Activated CD4-positive, alpha-beta memory T cell treated with anti-CD3 and anti-CD28 coated beads for 36 hours (primary cell): ENCODE measurements at places on chromosomes 3 and 15.

DNA sequence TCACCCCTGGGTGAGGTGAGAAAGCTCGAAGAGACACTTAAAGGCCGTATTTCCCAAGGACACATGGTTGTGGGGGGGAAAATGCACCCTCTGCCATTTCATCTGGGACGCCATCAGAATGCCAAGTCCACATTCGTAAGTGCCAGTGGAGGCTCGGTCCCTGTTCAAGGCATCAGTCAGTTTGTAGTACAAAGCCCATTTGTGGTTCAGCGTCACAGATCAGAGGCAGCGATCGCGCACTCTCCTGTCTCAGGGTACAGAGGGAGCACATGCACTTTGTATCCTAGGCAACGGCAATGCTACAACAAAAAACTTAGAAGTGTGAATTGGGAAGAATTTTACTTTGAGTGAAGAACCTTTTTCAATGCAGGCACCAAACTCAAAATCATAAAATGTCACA is 27.2 kb downstream of the SEMA6D start:
- no peak for DNase-seq

- no peak for DNase-seq
Observed at GRCh38 chr15:77633913-77634265, 1.2 kb upstream of the LINGO1 start.

DNA sequence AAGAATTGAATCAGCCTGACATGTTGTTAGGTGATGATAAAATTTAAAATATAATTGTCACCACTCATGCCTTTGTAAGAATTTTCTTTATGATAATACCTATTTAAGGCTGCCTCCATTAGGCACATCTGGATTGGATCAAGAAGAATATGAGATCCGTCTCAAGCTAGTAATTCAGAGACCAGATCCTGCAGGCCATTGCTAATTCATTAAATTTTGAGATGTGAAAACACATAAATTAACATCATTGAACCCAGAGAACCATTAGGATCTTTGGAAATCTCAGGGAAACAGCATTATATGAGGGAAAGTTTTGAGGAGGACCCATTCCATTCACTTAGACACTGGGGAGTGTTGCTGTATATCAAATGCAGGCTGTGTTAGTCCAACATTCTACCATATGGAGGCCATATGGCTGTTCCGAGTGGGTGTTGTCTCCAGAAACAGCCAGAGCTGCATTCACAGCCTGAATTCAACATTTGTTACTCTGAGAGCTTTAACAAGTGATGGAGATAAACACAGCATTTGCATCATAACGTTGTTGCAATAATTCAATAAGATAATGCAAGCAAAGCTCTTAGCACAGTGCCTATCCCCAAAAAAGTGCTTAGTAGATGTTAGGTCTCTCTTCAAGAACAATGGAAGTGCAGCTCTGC is 67.4 kb downstream of the DTWD1 start:
- no peak for DNase-seq

- DNase-seq, result peak; percentile 44
Observed at GRCh38 chr3:13427662-13428603, 7.8 kb upstream of the NUP210 start.

GRCh38 chr3:148146947-148147826 is 550.5 kb upstream of the AGTR1 start:
- DNase-seq, result no peak

DNA sequence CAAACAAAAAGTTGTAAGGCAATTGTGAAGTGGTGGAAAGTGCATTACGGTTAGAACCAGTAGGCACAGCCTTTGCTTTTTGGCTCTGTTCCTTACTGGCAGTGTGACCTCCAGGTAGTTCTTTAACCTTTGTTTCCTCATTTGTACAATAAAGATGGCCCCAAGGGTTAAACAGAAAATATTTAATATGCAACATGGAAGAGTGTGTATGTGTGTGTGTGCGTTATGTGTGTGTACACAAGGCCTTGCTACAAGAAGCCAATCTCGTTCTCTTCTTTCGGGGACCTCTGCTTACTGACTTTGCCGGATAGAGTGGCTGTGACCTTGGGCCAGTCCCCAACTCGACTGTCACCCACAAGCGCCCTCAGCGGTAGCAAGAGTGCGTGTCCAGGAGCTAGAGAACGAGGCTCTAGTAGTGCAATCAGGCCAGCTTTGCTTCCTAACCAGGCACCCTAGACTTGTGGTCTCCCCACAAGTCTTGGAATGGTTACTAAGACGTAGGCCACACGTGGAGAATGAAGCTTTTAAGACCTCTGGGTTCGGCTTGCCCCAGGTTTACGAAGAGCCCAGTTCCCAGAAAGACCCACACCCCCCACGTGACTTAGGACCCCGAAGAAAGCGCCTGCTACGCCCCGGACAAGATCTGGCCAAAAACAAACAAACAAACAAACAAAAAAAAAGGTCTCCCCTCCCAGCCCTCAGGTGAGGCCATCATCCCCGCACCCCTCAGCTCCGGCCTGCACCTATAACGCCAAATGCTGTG is 593 bp downstream of the CIAO2A start:
- DNase-seq, result peak; percentile 71

DNA sequence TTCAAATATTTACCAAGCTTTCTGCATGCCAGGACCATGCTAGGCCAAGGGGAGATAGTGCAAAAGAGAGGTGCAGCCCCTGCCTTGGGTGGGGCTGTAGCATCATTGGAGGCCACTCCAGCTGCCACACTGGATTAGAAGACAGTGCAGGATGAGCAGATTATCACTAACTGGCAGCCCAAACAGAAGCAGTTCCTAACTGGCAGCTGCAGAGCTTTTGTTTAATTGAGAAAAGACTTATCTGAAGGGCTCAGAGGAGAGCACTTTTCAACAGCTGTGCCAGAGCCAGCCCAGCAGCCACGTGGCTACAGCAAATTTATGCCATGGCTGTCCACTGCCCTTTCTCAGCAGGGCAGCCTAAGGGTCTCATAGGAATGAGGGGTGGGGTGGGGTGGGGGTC is 13.5 kb upstream of the ACSBG1 start:
- DNase-seq, result no peak

DNA sequence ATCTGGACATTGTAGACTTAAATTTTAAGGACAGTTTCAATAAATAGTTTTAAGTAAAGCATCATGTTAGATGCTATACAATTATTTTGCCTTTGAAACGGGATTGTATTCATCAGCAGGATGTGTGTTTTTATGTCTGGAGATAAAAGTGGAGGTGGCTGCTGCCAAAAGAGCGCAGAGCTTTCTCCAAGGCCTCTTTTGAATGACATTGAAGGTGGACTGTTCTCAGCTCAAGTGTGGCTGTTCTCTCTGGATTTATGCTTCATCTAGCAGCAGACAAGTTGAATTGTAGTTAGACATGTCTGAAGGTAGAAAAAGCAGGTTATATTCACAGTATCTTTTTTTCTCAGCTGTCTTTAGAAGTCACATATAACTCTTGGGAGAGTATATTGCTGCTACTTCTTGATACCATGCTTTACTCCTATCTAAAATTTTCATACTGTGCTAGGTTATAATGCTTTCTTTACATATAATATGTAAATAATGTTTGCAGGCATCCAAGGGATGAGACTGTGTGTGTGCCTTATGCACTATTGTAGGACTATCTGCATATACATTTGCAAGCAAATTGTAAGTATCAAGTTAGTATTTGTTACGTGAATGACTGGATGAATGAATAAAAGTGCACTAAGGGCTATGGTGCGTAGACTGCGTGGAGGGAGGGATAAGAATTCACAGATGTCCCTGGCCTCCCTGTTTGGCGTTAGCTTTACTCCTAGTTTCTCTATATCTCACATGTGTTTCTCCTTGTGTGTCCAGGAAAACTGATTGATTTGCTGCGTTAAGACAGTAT is 340.1 kb downstream of the NAALADL2 start:
- DNase-seq, result no peak

- no peak for DNase-seq
Observed at GRCh38 chr3:109154979-109155378, 18.5 kb downstream of the C3orf85 start.

- no peak for DNase-seq
Observed at GRCh38 chr3:142218703-142219102, 6.7 kb downstream of the GK5 start.

DNA sequence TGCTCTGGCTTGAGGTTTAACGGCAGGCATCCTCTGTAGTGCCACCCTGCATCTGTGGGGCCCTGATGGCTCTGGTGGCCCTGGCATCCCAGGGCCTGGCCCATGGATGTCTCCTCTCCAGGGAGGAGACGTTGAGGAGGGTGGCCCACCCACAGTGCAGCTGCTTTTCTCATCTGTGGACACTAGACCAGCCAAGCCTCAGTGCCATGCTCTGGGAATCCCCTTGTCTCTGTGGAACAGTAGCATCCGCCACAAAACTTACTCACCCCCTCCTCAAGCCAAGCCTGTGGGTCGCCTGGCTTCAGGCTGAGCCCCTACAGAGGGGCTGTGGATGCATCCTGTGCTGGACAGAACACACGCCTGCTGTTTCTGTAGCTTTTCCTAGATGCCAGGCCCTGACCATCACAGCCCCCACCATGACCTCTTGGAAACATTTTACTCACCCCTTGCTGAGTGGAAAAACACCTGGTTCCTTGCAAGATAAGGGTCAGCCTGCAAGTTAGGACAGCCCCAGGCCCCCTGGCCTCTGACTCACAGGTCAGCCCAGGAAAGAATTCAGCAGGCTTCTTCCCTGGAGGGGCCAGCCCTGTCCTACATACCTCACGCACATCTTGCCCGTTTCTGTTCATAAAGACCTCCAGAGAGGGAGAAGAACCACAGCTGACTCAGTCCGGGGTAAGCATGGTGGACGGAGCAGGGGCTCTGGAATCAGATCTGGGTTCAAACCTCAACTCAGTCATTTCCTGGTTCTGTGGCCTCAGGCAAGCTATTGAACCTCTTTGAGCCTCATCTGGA is 19.0 kb downstream of the PAK6 start:
- no peak for DNase-seq

- DNase-seq, result no peak
Observed at GRCh38 chr3:122230174-122230573, 46.7 kb downstream of the CASR start.

GRCh38 chr3:101828691-101829436 is 20.4 kb upstream of the NFKBIZ start:
- DNase-seq, result peak; percentile 83

DNA sequence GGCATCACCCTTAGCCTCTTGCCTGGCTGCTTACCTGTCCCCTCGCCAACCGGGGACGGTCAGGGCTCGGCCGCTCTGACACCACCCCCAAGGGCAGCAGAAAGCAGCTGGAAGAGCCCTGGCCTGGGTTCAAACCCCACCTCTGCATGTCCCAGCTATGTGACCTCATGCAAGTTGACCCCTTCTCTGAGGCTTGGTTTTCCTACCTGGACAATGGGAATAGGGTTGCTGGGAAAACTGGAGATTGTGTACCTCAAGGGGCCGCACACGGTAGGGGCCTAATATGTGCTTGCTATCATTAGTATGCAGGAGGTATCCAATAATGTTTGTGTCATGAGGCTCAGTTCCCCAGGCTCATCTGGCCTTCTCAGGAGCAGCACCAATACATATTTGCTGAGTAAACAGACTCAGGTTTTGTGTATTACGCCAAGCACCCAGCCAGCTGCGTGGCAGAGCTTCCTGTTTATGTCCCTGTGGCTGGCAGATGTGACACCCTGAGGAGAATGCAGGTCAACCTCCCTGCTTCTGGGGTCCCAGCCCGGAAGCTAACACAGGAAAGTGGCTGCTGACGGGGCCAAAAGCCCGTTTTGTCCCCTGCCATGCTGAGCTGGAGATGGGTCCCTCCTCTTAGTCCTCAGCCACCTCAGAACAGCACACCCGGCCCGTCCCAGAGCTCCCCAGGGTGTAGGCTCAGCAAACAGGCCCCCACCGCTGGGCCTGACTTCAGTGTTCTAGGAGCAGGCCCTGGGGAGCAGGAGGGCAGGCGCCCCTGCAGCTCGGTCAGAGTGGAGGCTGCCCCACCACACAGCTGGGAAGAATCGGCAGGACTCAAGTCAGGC is 29.7 kb downstream of the PLXND1 start:
- peak; percentile 72 for DNase-seq

DNA sequence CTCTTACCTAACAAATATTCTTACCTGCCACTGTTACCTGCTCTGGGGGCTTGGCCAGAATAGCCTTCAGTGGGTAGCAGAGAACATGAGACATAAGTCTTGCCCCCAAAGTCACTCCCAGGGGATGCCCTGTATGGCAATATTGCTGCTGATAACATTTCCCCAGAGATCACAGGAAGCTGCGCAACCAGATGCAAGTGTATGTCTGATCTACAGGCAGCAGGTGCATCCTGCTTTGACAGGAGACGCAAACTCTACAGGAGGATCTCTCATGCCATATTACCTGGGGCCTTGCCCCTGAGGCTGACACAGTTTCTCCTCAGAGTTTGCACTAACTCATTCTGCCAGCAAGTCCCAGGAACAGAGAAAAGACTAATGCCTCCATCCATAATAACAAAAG is 174.4 kb upstream of the LPP start:
- peak; percentile 32 for DNase-seq

- DNase-seq, result no peak
Observed at GRCh38 chr15:38826880-38827279, 262.3 kb upstream of the RASGRP1 start.

GRCh38 chr3:188241883-188242282 is 87.9 kb downstream of the LPP start:
- no peak for DNase-seq

- no peak for DNase-seq
Observed at GRCh38 chr3:111943533-111943932, 35.3 kb upstream of the ABHD10 start.

DNA sequence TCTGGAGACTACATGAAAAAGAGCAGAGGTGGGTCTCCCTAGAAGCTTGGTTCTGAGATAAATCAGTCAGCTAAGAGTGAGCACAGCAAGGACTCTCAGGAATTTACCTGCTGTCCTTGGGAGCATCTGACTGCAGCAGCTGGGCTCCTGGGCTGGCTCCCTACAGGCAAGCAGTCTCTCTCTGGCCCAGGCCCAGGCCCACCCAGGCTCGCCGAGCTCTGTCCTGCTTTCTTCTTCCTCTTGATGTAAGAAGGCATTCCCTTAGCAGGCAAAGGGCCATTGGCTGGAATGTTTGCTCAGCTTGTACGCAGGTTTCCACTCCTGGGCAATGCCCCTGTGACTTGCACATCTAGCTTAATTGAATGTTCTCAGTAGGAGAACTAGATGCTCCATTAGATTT is 4.3 kb upstream of the RBP2 start:
- DNase-seq, result no peak

- DNase-seq, result no peak
Observed at GRCh38 chr3:148008591-148008990, 599.4 kb downstream of the ZIC1 start.

- no peak for DNase-seq
Observed at GRCh38 chr3:1828519-1828918, 270.1 kb upstream of the CNTN4 start.

DNA sequence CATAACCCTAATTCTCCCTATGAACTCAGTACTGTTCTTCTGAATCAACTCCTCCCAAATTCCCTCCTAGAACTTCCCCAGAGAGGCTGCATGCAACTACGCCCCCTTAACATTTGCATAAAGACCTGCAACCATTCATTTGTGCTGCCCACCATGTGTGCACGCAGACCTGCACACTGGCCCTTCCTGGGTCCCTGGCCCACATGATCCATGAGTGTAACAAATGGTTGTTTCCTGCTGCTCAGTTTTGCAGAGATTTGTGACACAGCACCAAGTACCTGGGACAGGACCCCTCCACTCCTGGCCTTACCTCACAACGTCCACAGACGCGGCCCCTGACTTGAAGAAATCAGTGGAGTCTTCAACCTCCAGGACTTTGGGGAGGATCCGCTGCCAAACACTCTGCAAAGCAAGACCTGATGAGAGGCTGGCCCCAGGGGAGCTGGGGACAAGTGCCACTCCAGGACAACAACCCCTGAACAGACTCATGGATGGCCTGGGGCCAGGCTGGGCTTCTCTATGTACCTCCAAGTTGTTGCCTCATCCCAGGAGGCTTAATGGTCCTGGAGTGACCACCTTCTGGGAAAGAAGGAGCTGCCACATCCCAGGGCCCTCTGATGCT is 33.8 kb downstream of the ALDH1L1 start:
- peak; percentile 4 for DNase-seq
